ENCODE measurements at places on chromosomes 11 and 22. TPM values are rescaled to one million over a fixed set of nuclear protein-coding genes. Genes with fewer than 3 reads are reported as not detected.

GRCh38 chr11:45964911-45965389 is 42.5 kb downstream of the LARGE2 start:
- no peaks in the 10 kb centered on the region for H3K36me3 ChIP-seq
- no peaks in the 10 kb centered on the region for H3K4me1 ChIP-seq
- H3K27ac ChIP-seq = no peak overlapping the region
- DNase-seq = peak; percentile 62
- no peaks in the 10 kb centered on the region for H3K27me3 ChIP-seq
- H3K4me3 ChIP-seq = no peak overlapping the region

PHF5A gene
- total RNA-seq = 22.5 TPM

SLC15A3 gene
- 47.8 TPM for total RNA-seq

- H3K27me3 ChIP-seq = no peaks in the 10 kb centered on the region
- no peak overlapping the region for H3K27ac ChIP-seq
- DNase-seq = peak; percentile 1
- H3K4me1 ChIP-seq = no peaks in the 10 kb centered on the region
Measured at GRCh38 chr11:126154691-126155090, 56.8 kb downstream of the RPUSD4 start.

DNA sequence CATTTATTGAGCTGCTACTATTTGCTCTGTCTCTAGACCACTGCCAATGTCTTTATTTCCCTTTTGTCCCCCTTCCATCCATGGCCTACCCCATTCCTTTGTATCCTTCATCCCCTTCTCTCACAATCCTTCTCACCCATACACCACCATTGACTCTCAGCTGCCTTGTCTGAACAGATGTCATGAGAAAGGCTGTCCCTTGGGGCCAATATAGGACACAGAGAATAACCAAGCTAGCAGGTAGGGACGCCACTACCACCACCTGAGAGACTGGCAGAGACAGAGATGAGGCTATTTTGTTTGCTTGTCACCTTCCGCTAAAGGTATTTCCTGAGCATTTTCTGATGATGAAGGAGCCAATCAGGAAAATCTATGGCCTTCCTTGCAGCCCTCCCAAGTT is 138.9 kb downstream of the CD44 start:
- H3K4me3 ChIP-seq = no peak overlapping the region
- H3K27ac ChIP-seq = no peak overlapping the region
- DNase-seq = no peak
- peaks cover 10% of the 10 kb centered on the region for H3K4me1 ChIP-seq

DNA sequence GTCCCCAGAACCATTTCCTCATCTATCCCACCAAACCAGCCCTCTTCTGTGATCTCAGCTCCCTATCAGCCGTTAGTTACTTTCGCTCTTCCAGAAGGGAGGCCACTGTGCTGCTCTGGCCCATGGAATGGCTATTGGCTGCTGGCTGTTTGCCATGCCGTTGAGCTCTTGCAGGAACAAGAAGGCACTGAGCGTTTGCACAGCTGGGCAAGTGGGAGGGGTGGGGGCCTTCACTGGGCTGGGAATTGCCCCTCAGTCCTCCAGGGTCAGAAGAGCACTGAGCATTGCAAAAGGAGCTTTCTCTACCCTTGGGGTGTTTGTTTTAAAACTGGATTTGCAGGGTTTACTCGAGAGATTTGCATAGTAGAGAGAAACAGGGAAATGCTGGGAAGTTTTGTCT is 129.0 kb upstream of the PARVA start:
- H3K27ac ChIP-seq = no peak overlapping the region
- peaks cover 2% of the 10 kb centered on the region for H3K4me1 ChIP-seq
- H3K27me3 ChIP-seq = no peaks in the 10 kb centered on the region
- H3K4me3 ChIP-seq = no peak overlapping the region
- peak; percentile 83 for DNase-seq
- peaks cover 9% of the 10 kb centered on the region for H3K36me3 ChIP-seq

EHF gene
- not detected for total RNA-seq

- DNase-seq = no peak
- no peak overlapping the region for H3K4me3 ChIP-seq
Measured at GRCh38 chr11:91374794-91375193, 849.8 kb upstream of the FAT3 start.

PDGFD gene
- 47.7 TPM for total RNA-seq

SYT9 gene
- total RNA-seq = 0.26 TPM

GRCh38 chr11:102610200-102610599 is 14.9 kb downstream of the MMP20 start:
- no peak overlapping the region for H3K27ac ChIP-seq
- H3K4me3 ChIP-seq = no peak overlapping the region
- H3K36me3 ChIP-seq = no peaks in the 10 kb centered on the region
- H3K27me3 ChIP-seq = no peaks in the 10 kb centered on the region

GRCh38 chr11:78444726-78445125 is 27.1 kb upstream of the GAB2 start:
- no peak overlapping the region for H3K4me3 ChIP-seq
- H3K27me3 ChIP-seq = no peaks in the 10 kb centered on the region
- DNase-seq = no peak
- H3K36me3 ChIP-seq = no peaks in the 10 kb centered on the region

DNA sequence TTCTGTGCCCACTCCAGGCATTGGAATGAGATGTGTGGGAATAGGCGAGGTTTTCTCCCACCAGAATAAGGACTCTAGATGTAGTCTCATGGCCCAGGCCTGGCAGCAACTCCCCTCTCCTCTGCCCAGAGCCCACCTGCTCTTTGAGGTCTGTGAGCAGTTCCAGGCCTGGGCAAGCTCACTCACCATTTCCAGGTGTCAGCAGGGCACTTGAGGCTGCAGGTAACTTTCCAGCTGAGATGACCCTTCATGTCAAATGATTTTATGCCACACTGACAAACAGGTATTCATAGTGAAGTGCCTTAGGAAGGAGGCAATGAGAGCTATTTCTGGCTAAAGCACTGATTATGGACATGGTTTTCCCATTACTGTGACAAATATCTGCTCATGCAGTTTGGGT is 123.3 kb upstream of the CCDC90B start:
- H3K36me3 ChIP-seq = no peaks in the 10 kb centered on the region
- no peaks in the 10 kb centered on the region for H3K4me1 ChIP-seq
- H3K27me3 ChIP-seq = no peaks in the 10 kb centered on the region

DNA sequence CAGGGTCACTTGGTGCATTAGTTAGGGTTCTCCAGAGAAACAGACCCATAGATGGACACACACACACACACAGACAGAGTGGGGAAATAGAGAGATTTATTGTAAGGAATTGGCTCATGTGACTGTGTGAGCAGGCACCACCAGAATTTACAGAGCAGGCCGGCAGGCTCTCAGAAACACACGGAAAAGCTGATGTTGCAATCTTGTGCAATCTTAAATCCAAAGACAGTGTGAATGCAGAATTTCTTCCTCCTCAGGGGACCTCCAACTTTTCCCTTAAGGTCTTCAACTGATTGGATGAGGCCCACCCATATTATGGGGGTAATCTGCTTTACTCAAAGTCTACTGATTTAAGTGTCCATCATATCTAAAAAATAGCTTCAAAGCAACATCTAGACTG is 49.8 kb downstream of the APIP start:
- no peak overlapping the region for H3K4me3 ChIP-seq
- H3K27ac ChIP-seq = no peak overlapping the region

DNA sequence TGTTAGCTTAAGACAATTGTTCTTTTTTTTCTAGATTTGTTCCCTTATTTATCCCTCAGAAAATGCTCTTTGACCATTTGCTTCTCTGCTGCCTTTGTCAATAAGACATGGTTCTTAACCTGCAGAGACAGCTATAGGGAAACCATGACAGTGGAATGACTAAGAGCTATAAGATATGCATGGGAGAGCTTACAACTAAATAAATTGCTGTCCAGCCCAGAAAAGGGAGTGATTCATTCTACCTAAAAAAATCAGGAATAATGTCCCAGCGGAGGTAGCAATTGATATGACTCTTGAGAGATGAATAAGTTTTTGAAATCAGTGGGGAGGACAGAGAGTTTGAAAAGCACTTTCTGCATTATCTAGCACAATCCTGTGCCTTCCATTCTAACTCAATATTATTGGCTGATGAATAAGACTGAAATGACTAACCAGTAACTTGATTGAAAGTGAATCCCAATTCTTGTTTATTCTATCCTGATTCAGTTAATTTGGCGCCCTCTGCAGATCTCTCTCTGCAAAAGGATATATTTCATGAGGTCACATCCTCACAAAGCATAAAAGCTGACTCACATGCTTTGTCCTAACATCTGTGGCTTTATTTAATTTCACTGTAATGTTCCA is 680.5 kb upstream of the API5 start:
- no peaks in the 10 kb centered on the region for H3K27me3 ChIP-seq
- H3K4me1 ChIP-seq = no peaks in the 10 kb centered on the region
- H3K36me3 ChIP-seq = no peaks in the 10 kb centered on the region
- no peak overlapping the region for H3K27ac ChIP-seq
- no peak for DNase-seq
- H3K4me3 ChIP-seq = no peak overlapping the region

DNA sequence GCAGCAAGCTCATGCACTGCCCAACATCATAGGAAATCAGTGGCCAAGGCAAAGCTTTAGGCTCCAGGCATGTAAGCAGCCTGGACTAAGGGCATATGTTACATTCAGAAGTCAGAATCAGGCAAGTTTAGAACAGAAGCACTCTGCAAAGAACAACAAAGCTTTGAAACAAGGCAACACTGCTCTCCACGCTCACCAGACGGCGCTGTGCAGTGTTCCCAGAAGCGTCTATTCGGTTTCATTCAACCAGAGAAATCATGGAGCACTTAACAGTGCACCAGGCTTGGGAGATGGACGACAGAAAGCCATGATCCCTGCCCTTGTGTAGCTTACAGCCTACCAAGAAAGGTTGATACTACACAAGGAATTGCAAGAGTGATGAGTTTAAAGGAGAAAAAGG is 555.8 kb downstream of the BUD13 start:
- no peak for DNase-seq
- no peak overlapping the region for H3K4me3 ChIP-seq
- H3K27ac ChIP-seq = no peak overlapping the region
- H3K27me3 ChIP-seq = no peaks in the 10 kb centered on the region
- no peaks in the 10 kb centered on the region for H3K36me3 ChIP-seq
- no peaks in the 10 kb centered on the region for H3K4me1 ChIP-seq

- no peak overlapping the region for H3K27ac ChIP-seq
- H3K4me3 ChIP-seq = no peak overlapping the region
- peak; percentile 51 for DNase-seq
- no peaks in the 10 kb centered on the region for H3K27me3 ChIP-seq
- no peaks in the 10 kb centered on the region for H3K4me1 ChIP-seq
Measured at GRCh38 chr22:44928711-44929358, 81.0 kb downstream of the PHF21B start.

DNA sequence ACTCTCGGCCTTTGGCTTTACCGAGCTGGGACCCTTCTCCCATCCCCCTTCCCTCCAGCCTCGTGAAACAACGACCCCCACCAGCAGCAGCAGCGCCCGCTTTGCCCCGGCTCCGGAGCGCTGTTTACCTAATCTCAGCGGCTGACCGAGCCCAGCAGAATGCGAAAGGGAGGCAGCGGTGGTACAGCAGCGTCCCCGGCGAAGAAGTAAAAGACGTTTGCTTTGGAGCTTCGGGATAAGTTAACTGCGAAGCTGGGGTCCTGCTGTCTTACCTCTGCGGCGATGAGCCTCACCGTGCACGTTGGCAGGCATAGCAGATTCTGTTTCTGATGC is 2.0 kb upstream of the LARGE1 start:
- no peaks in the 10 kb centered on the region for H3K27me3 ChIP-seq
- H3K36me3 ChIP-seq = no peaks in the 10 kb centered on the region
- DNase-seq = peak; percentile 47
- no peak overlapping the region for H3K27ac ChIP-seq

GRCh38 chr22:23130697-23131096 is 11.1 kb downstream of the RSPH14 start:
- no peaks in the 10 kb centered on the region for H3K36me3 ChIP-seq
- H3K4me3 ChIP-seq = no peak overlapping the region
- no peak for DNase-seq
- no peaks in the 10 kb centered on the region for H3K4me1 ChIP-seq
- no peak overlapping the region for H3K27ac ChIP-seq
- H3K27me3 ChIP-seq = no peaks in the 10 kb centered on the region

OR56A4 gene
- total RNA-seq = not detected

CBLIF gene
- not detected for total RNA-seq

GRCh38 chr11:128741916-128742315 is 48.0 kb downstream of the FLI1 start:
- H3K4me1 ChIP-seq = no peaks in the 10 kb centered on the region
- H3K27me3 ChIP-seq = no peaks in the 10 kb centered on the region
- no peak overlapping the region for H3K27ac ChIP-seq
- H3K4me3 ChIP-seq = no peak overlapping the region
- H3K36me3 ChIP-seq = no peaks in the 10 kb centered on the region
- no peak for DNase-seq

- H3K4me1 ChIP-seq = no peaks in the 10 kb centered on the region
- no peaks in the 10 kb centered on the region for H3K36me3 ChIP-seq
- H3K27ac ChIP-seq = no peak within 1 kb of the TSS
- peak within 1 kb of the TSS; percentile 32 for H3K4me3 ChIP-seq
- H3K27me3 ChIP-seq = no peaks in the 10 kb centered on the region
- peak; percentile 78 for DNase-seq
Measured at GRCh38 chr11:31810779-31811647, at the start of gene PAX6. Gene PAX6, minus strand, starts transcription at chr11:31811322. Its CDS starts 4,911 bp downstream, at chr11:31806411.

Data from aorta (tissue), 5 donors.